Daoy (cell line): ENCODE measurements at places on chromosomes 6 and 20. TPM values are rescaled to one million over a fixed set of nuclear protein-coding genes. Genes with fewer than 3 reads are reported as not detected.
A peak's percentile ranks its signal among the peaks of the same experiment; 100 is the strongest.

Gene RAB44
- under 0.01 and 0.65 TPM in 2 replicates for total RNA-seq

Gene PRSS16
- 4.3 and 8.2 TPM in 2 replicates for total RNA-seq

GRCh38 chr20:18380908-18381529, 85.8 kb downstream of the DZANK1 start:
- DNase-seq = no peak

DNA sequence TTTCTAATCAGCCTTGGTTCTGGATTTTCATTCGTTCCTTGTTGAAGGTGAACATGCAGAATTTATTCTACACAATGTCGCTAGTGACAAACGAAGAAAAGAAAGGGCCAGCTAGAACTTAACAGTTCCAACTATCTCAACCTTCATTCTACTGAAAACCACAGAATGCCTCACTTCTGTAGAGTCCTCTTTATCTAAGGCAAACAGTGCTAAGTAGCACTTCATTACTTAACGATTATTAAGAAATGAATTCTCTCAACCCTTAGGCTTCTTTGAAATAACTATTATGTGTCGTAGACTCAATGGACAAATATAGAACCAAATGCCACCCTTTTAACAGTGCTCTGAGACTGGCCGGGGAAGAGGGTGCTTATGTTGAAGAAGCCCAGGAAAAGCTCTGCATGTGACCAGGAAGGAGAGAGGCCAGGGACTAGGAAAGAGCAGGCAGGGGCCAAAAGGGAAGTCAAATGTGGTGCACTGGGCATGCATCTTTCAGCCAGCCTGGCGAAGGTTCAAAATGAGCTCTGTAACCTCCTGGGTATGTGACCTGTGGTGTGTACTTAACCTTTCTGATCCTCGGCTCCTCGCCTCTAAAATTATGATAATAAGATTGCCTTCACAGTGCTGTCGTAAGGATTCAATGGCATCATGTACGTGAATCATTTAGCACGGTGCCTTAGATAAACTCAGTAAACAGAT, 55.4 kb upstream of the BMP2 start:
- peak; percentile 17 for DNase-seq

DNA sequence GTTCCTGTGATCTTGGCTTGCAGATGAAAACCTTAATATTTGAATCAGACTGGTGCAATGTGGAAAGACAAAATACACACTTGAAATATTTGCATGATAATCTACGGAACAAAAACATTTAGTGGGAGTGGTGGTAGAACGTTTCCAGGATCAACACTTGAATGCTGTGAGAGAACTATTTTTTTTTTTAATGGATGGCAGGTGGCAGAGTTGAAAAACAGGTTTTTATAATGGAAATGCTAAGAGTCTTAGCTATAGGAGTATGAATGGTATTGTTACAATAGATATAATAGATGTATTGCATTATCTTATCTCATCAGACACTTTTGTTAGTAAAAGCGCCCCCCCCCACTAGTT, 49.2 kb downstream of the CDKAL1 start:
- no peak for DNase-seq

DNA sequence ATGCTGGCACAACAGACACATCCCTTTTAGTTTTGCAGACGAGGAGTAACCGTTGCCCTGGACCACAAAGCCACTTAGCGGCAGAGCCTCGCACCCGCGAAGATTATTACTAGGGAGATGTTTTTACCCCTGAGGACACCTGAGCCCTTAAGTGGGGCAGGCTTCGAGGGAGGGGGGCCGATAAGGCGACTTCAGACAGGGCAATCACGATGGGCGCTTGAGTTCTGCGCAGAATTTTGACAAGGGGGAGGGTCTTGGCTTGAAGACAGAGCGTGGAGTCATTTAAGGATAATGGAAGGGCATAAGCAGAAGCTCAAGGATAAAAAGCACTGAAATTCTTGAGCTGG, 650 bp upstream of the TTK start:
- no peak for DNase-seq

- DNase-seq = no peak
Measured at GRCh38 chr6:2961506-2961905, 9.9 kb downstream of the SERPINB6 start.

GRCh38 chr6:13355999-13356785, 27.9 kb upstream of the TBC1D7 start:
- DNase-seq = no peak

- no peak for DNase-seq
Measured at GRCh38 chr6:152267967-152268845, 369.0 kb downstream of the SYNE1 start.

GRCh38 chr20:11807054-11808048, 110.3 kb upstream of the BTBD3 start:
- peak; percentile 65 for DNase-seq

- DNase-seq = peak; percentile 16
Measured at GRCh38 chr20:31923388-31924331, 28.2 kb downstream of the PDRG1 start.

Gene NMBR
- not detected in 2 replicates for total RNA-seq

DNA sequence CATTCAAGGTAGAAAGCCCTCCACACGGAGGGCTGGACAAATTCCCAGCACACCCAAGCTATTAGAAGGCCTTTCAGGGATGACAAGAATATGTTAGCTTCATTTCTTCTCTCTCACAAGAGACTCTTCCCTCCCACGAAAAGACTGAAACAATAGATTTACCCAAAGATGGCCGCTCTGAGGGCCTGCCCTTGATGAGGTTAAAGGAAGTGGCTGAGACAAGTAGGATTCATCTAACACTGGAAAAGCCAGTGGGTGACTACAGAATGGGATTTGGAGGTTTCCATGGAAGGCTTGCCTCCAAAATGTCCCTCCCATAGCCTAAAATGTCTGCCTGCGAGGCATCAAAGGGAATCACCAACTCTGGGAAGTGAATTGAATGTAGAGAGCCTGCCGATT, 277.6 kb downstream of the CLIC5 start:
- no peak for DNase-seq

DNA sequence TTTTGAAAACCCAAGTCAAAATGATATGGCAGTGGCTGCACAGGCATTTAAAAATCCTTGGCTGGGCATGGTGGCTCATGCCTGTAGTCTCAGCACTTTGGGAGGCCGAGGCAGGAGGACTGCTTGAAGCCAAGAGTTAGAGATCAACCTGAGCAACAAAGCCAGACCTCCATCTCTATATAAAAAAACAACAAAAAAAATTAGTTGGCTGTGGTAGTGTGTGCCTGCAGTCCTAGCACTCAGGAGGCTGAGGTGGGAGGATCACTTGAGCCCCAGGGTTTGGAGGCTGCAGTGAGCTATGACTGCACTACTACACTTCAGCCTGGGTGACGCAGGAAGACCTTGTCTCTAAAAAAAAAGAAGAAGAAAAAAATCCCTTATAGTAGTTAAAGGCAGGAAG, 142.9 kb downstream of the MYB start:
- DNase-seq = no peak

DNA sequence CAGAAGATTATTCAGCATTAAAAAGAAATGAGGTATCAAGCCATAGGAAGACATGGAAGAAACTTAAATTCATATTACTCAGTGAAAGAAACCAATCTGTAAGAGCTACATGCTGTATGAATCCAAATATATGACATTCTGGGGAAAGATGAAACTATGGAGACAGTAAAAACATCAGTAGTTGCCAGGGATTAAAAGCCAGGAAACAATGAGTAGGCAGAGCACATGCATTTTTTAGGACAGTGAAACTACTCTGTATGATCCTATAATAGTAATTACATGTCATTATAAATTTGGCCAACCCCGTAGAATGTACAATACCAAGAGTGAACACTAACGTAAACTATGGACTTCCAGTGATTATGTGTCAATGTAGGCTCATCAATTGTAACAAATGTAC, 92.8 kb upstream of the RNF217 start:
- no peak for DNase-seq

Gene OR2J3
- total RNA-seq = not detected in 2 replicates

- no peak for DNase-seq
Measured at GRCh38 chr20:3614466-3614865, 48.7 kb downstream of the GFRA4 start.

DNA sequence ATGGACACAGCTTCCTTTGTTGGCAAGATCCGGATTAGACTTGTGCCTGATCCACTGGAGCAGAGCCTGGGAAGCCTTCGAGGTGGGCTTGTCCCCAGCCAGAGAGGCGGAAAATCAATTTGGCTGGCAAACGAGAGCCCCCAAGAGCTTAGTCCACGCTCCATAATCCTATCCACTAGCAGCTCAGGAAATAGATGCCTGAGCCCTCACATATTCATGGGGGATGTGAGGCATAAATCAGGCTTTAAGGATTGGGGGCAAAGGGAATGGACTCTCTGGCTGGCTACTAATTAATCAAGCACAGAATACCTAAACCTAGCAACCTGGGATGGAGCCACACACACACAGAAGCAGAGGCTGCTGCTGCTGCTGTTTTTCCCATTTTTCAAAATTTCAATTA, 137.9 kb downstream of the PKHD1 start:
- DNase-seq = no peak

- no peak for DNase-seq
Measured at GRCh38 chr6:39997101-39997635, 62.9 kb upstream of the MOCS1 start.

- no peak for DNase-seq
Measured at GRCh38 chr6:166461821-166462460, 79.2 kb upstream of the MPC1 start.

DNA sequence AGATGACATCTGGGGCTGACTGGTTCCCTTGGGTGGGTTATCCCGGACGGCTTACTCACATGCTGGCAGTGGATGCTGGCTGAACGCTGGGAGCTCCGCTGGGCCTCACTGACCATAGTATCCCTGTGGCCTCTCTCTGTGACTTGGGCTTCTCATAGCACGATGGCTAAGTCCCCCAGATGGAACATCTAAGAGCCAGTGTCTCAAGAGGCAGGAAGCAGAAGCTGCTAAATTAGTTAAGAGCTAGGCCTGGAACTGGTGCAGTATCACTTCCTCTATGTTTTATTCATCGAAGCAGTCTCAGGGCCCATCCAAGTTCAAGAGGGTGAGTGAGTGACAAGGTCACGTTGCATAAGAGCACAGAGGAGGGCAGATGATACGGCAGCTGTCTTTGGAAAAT, 116.5 kb upstream of the LAMP5 start:
- DNase-seq = no peak

GRCh38 chr6:166274163-166274562, 34.0 kb downstream of the PRR18 start:
- no peak for DNase-seq

DNA sequence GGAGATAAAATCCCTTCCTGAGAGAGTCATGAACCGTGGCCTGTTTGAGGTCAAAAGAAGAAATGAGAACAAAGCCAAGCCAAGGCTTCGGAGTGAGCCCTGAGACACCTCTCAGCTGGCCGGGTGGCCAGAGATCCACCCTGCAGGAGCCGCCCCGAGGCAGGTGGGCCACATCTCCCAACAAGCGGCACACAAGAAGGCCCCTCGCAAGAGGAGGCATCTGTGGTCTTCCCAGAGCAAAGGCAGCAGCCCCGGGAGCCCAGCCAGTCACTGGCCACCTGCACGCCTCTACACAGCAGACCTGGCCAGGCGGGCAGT, 30.9 kb upstream of the AFDN start:
- no peak for DNase-seq

- peak; percentile 48 for DNase-seq
Measured at GRCh38 chr6:168355716-168356522, 36.3 kb upstream of the DACT2 start.

GRCh38 chr6:2187826-2188225, 57.6 kb downstream of the GMDS start:
- no peak for DNase-seq

Gene ZNF311
- total RNA-seq = 0.74 and 2.1 TPM in 2 replicates

DNA sequence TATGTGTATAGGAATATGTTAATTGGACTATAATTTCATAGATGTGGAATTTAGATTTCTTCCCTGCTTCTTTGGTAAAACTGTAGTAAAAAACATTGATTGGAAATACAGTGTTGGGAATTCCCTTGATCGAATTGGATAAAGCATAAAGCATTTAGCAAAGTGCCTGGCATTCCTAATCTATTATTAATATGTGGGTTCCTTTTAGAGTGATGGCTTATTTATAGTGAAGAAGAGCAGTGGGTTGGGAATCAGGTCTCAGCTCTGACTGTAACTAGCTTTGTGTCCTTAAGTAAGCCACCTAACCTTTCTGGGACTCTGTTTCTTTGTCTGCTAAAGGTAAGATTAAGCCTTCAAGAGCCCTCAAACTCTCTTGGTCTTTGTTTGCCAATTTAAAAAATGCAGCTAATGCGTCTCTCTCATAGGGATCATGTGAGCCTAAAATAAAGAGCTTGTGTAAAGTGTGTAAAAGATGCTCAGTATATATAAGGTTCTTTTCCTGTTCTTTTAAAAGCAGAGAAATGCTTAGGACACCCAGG, 53.3 kb downstream of the KCNS1 start:
- no peak for DNase-seq

GRCh38 chr6:168370310-168370991, 50.9 kb upstream of the DACT2 start:
- DNase-seq = peak; percentile 86

DNA sequence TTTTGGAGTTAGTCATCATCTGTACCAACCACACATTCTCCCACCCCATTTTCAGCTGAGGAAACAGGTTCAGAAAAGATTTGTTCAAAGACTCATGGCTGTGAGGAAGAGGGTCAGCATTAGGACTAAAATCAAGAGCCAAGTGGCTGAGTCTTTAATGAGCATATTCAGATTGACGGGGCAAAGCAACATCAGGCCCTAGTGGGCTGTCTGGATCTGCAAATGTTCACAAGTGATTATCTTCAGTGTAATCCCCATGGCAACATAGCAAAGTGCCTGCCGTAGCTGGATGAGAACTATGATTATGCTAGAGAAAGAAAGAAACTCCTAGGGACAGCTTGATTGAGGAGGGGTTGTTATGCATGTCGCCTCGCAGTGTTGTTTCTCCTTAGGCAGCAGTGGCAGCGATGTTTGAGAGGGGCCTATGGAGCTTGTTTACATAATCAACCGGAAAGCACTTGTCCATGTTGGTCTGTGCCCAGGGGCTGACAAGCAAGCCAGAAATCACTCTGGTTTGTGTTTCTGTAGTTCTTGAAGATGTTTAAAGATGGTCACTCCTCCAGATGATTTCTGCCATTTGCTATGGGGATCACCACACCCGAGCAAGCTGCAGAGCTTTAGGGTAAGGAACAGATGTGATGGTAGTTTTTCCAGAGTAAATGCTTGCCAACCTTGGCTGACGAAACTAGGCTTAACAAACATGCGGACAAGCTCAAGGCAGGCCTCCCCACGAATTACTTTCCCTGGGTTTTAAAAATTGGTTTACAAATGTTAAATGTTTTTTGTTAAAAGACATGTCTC, 124.3 kb upstream of the MLIP start:
- DNase-seq = no peak

GRCh38 chr6:107319906-107320530, 139.3 kb downstream of the PDSS2 start:
- no peak for DNase-seq

Gene KIAA1755
- 0.30 and 1.0 TPM in 2 replicates for total RNA-seq
